ENCODE measurements at places on chromosomes 6 and 20. TPM values are rescaled to one million over a fixed set of nuclear protein-coding genes. Genes with fewer than 3 reads are reported as not detected.

HDGFL1 gene
- total RNA-seq, result not detected

SLC35D3 gene
- total RNA-seq, result not detected

KCNQ2 gene
- total RNA-seq, result not detected

AGER gene
- 1.6 TPM for total RNA-seq

TLDC2 gene
- not detected for total RNA-seq

ADGRB3 gene
- 1.3 TPM for total RNA-seq

PBOV1 gene
- not detected for total RNA-seq

OR2H2 gene
- total RNA-seq, result not detected

RAET1E gene
- 0.49 TPM for total RNA-seq

LTA gene
- not detected for total RNA-seq

IMPG1 gene
- not detected for total RNA-seq

EYA2 gene
- 3.6 TPM for total RNA-seq

TSHZ2 gene
- total RNA-seq, result 1.9 TPM

TUBB1 gene
- total RNA-seq, result not detected

MDFI gene
- total RNA-seq, result 13.7 TPM

MAS1 gene
- not detected for total RNA-seq

KHDC1 gene
- 2.1 TPM for total RNA-seq

POU3F2 gene
- total RNA-seq, result not detected

NRN1 gene
- not detected for total RNA-seq

WFDC10B gene
- not detected for total RNA-seq

DOK5 gene
- total RNA-seq, result 17.7 TPM

SASH1 gene
- total RNA-seq, result 27.8 TPM

OR2H1 gene
- total RNA-seq, result not detected

CLVS2 gene
- not detected for total RNA-seq

NKX2-2 gene
- total RNA-seq, result not detected

TRIM40 gene
- total RNA-seq, result not detected

ZBTB12 gene
- total RNA-seq, result 2.1 TPM

CPXM1 gene
- 0.97 TPM for total RNA-seq

PPP1R3G gene
- total RNA-seq, result 1.3 TPM

TOX2 gene
- 9.2 TPM for total RNA-seq

FAM50B gene
- 3.2 TPM for total RNA-seq

SMLR1 gene
- not detected for total RNA-seq

Measured in cardiac atrium fibroblast (primary cell).